ENCODE measurements at places on chromosomes 12 and 14.

DNA sequence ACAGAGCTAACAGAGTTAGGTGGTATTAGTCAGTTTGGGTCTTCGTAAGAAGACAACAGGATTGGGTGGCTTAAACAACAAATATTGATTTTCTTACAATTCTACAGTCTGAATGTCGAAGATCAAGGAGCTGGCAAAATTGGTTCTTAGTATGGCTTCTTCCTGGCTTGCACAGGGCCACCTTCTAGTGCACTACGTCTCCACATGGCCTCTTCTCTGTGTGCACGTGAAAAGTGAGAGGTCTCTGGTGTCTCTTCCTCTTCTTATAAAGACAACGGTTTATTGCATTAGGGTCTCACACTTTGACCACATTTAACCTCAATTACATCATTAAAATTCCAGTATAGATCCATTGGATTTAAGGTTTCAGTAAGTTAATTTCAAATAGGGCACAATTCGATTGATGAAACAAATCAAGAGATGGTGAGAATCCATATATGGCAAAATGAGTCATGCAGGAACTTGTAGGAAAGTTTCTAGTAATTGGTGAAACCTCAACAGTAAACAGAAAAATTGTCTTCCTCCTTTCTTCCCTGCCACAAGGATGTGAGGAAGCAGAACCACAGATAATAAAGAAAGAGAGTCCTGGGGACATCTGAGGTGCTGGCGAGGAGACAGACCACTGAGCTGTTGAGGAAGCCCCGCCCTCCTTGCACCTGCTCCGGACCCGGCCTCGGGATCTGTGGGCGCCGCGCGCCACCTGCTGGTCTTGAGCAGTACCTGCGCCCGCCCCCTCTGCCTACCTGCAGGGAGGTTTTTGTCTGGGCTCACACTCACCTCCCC, 846.7 kb downstream of the TMEM121 start:
- peak; percentile 44 for DNase-seq

DNA sequence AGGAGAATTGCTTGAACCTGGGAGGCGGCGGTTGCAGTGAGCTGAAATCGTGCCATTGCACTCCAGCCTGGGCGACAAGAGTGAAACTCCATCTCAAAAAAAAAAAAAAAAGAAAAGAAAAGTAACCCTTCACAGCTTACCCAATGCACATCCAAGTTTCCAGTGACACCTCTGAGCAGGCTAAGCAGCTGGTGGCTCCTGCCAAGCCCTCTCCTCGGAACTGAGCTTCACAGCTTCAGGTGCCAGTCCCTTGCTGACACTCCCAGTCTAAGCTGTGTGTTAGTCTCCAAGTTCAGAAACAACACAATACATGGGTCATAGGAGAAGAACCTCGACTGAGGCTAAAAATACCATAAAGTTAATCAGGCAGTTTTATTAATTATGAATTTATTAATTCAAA, 7.9 kb downstream of the CD9 start:
- DNase-seq = no peak

GRCh38 chr12:29104516-29104915, 44.6 kb upstream of the FAR2 start:
- DNase-seq = no peak

- DNase-seq = no peak
These were observed 82.3 kb downstream of the PUS7L start for GRCh38 chr12:43676183-43676813.

GRCh38 chr12:11136075-11136474, 1.6 kb upstream of the TAS2R30 start:
- DNase-seq = no peak

- no peak for DNase-seq
These were observed 590 bp downstream of the DDIT3 start for GRCh38 chr12:57519796-57520052.

DNA sequence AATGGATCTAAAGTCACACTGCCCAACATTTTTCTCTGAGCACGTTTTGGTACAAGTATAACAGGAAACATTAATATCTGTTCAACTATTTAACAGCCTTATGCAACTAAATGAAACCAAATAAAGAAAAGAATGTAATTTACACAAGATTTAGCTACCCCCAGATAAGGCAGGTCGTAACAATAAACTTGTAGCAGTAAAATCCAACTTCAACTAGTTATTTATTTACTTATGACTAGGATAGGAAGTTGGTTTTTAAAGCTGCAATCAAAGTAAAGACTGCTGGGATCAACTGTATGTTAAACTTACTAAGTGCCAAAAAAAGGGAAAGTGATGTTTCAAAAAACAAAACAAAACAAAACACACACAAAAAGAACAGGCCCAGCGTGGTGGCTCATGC, 30.9 kb downstream of the FERMT2 start:
- DNase-seq = no peak

DNA sequence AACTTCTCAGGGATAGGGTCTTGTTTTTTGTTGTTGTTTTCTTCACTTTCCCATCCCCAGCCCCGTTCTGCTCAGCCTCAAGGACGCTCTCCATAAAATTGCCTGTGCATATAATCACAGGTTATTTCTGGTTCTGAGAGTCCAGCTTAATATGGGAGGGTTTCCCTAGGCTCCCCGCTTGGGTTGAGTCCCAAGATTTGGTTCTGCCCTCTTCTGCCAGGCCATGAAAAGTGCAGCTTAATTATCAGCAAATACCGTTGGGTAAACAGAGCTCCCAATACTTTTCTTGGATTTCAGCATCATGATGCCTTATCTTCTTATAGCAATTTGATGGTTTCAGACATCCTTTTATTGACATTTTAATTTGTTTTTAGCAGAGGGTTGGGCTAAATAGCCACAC, 75.6 kb downstream of the GRIN2B start:
- DNase-seq = no peak

DNA sequence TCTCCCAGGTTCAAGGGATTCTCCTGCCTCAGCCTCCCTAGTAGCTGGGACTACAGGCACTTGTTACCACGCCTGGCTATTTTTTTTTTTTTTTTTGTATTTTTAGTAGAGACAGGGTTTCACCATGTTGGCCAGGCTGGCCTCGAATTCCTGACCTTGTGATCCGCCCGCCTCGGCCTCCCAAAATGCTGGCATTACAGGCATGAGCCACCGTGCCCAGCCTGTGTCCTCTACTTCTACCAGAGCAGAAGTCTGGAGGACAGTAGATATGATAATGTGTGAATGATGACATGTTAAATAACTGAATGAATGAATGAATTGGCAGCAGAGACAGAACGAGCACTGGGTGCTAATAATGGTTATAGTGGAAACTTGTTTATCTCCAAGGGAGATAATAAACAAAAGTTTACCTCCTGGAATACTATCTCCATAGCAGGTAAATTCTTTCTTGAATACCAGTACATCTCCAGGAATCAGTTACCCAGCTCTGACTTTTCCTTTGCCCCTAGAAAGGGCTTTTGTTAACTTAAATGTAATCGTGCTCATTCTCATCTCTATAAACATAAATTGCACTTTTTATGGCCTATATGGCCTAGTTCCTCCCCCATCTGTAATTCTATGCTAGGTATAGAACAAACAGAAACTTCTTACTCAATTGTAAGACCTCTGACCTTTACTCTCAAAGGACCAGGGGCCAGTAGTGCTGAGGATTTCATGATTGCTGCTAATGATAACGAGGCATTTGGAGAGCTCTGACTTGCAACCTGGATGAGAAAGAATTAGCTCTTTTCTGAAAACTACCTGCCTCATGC, 7.2 kb upstream of the LGALS3 start:
- no peak for DNase-seq

DNA sequence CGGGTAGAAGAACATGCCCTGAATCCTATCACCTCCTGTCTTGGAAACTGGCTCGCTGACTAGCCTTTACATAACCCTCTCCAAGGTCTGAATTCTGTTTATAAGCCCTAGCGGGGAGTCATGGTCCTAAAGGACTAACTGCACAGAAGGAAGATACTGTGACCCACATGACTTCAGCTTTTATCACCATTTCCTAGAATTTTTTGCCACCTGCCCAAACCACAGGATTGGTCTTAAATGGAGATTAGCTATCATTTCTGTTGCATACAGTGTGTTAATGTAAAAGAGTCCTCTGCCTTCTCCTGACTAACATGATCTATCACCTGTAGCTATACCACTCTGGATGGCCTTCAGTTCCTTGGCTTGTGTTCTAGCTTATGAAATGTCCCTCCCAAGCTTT, 319.2 kb downstream of the DUSP6 start:
- DNase-seq = no peak

DNA sequence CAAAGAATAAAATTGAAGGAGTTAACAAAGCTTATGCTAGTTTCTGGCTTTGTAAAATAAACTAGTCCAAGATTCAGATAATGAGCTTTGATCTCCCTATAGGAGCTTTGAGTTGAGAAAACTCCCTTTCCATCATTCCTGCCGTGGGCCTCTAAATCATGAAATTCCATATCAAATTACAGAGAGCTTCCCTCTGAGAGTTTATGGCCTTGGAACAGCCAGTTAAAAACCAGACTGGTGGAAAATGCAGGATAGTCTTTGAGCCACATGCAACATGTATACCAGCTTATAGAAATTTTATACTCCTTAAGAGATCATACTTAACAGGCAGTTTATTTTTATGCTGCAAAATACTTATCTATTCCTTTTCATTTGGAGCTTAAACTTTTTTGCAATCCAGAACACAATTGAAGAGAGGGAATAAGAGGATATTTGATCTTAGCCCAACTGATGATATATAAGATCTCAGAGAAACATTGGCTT, 175.8 kb upstream of the ATP2B1 start:
- DNase-seq = no peak

DNA sequence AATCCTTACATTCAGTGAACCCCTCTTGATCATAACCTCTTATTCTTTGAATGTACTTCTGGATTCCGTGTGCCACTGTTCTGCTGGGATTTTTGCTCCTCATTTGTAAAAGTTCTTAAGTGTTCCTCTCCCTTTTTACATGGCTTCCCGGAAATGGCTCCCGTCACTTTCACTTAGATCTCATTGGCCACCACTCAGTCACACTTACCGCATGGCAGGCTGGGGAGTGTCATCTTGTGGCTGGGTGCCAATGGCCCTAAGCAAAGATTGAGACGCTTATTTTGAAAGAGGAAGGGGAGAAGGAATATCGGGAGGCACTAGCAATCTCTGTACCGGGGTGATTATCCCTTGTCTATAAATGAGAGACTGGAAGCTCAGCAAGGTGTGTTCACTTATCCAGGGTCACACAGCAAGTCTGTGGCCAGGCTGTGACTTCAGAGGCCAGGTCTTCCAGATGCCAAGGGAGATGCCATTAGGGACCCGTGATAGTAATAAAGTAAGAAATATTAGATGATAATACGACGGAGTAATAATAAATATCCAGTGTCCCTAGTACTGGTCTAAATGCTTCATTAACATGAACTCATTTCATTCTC, 68.8 kb downstream of the RNFT2 start:
- no peak for DNase-seq

DNA sequence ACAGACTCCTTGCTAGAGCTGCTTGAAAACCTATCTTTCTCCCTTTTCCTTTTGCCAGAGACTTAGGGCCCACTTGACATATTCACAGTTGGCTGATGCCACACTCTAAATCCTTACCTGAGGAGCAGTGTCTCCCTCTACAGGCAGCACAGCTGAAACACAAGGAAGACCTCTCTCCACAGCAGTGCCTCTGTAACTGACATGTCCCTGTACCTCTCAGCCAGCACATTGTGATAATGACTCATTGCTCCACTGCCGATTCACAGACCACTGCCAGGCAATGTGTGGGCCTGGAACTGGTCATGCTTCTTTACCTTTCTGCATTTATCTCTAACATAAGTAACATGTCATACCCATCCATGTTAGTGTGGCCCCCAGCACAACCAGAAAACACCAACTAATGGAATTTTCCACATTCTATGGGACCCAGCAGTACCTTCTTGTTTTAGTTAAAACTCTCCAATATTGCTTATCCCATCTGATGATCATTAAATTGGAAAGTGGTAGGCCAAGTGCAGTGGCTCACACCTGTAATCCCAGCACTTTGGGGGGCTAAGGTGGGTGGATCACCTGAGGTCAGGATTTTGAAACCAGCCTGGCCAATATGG, 56.5 kb downstream of the GTF2A1 start:
- DNase-seq = no peak

GRCh38 chr12:16063726-16064125, 152.6 kb downstream of the DERA start:
- DNase-seq = no peak

DNA sequence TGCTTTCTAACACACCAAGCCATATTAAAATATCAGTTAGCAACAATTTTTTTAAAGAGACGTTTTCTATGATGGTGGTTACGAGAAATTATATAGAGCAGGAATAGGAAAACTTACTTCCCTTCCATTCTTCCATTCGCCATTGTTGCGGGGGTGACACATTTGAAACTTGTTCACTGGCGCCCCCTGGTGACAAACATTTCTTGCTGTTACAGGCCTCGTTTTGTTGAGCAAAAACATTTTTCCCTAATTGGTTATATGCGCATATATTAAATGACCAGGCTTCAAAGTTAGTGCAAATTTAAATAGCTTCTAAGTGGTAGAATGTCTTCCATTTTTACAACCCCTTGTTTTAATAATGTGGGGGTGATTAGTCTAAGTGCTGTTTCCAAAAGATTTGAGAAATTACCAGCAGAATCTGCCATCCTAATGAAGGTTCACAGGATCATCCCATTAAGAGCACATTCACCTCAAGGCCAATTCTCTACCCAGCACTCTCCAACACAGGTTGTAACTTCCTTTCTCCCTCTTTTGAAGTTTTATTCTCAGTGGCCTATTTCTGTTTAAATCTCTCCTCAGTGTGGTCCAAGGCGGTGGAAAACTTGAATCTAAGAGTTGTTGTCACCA, 1124.7 kb downstream of the FLRT2 start:
- DNase-seq = no peak

DNA sequence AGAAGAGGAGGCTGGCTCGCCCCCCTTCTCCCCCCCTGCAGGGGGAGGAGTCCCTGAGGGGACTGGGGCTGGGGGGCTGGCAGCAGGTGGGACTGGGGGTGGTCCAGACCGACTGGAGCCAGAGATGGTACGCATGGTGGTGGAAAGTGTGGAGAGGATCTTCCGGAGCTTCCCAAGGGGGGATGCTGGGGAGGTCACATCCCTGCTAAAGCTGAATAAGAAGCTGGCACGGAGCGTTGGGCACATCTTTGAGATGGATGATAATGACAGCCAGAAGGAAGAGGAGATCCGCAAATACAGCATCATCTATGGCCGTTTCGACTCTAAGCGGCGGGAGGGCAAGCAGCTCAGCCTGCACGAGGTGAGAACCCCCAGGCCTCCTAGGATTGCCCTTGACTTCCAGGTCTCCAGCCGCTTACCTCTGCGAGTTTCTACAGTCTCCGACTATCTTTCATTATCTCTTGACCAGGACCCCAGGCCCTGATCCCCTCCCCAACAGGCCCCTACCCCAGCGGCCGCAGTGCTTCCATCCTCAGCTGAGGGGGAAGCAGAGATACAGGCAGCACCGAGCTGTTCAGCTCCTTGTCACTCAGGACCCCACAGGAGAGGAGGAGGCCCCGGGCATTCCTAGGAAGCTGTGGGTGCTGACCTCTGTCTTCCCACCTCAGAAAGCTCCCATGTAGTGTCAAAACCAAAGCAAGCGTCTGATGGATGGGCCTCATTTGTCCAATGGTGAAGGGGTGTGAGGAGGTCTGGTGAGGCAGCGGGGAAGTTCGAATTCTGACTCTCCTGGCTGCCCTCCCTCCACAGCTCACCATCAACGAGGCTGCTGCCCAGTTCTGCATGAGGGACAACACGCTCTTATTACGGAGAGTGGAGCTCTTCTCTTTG, 3.0 kb downstream of the NAB2 start:
- DNase-seq = no peak

GRCh38 chr12:44774815-44775411, 101.2 kb downstream of the NELL2 start:
- DNase-seq = peak; percentile 19
